Activated T-cell treated with anti-CD3 and anti-CD28 coated beads, Interleukin-2, amount 50 U/mL, for 72 hours (primary cell): ENCODE measurements at places on chromosomes 1 and 21. TPM values are rescaled to one million over a fixed set of nuclear protein-coding genes. Genes with fewer than 3 reads are reported as not detected.

- H3K27me3 ChIP-seq, result peaks cover 18% of the 10 kb centered on the region
- peaks cover 4% of the 10 kb centered on the region for H3K4me1 ChIP-seq
- H3K36me3 ChIP-seq, result no peaks in the 10 kb centered on the region
- peak within 1 kb of the TSS; percentile 68 for H3K4me3 ChIP-seq
Measured at GRCh38 chr1:6260961-6261614, at the start of gene GPR153. Gene GPR153 (minus strand): TSS chr1:6261098. CDS start chr1:6254905, 6,193 bp downstream.

- H3K27ac ChIP-seq, result peak overlapping the region; percentile 88
- peak; percentile 75 for DNase-seq
- H3K27me3 ChIP-seq, result no peaks in the 10 kb centered on the region
- H3K4me3 ChIP-seq, result peak overlapping the region; percentile 78
- H3K4me1 ChIP-seq, result peaks cover 74% of the 10 kb centered on the region
Measured at GRCh38 chr1:155008015-155008941, 5.7 kb downstream of the ZBTB7B start.

DNA sequence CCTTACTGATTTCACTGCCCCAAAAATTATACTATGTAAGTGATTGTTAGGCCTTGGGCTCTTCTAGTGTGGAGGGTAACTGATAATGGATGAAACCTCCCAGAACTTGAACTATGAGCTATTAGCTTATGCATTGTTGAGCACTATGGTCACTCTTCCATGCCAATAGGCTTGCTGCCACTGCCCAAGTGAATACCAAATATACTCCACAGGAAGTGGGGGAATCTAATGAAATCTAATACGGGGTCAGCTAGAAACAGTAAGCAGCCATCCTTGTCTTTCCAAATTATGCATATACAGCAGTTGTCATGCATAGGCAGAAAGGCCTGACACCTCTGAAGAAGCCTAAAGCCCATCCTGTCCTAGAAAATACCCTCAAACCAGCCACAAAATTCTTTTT is 198.7 kb upstream of the PTBP2 start:
- H3K27me3 ChIP-seq, result no peaks in the 10 kb centered on the region
- H3K4me1 ChIP-seq, result no peaks in the 10 kb centered on the region
- DNase-seq, result no peak
- H3K4me3 ChIP-seq, result no peak overlapping the region
- H3K36me3 ChIP-seq, result no peaks in the 10 kb centered on the region

DNA sequence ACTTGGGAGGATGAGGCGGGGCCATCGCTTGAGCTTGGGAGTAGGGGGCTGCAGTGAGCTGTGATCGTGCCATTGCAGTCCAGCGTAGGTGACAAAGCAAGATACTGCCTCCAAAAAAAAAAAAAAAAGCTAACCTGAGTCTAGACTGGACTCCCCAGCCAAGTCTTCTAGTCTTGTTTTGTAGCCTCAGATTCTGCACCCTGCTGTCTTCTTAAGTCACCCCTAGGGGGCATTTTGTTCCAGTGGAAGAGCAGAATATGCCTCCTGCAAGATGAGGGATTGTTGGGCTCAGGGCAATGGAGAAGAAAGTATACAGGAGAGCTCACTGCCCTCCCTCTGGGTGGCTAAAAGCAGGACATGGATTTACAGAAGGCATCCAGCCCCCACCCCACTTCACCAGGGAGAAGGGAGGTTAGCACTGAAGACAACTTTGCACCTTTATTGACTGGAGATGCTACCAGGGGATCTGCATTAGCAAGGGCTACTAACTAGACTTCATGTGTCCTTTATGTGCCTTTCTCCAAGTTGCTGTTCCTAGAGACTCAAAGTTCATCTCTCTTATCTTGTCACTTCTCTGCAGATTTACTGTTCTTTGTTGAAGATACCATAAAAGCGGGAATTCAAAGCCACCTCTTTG is 15.3 kb upstream of the RNF187 start:
- H3K27ac ChIP-seq, result no peak overlapping the region
- H3K36me3 ChIP-seq, result no peaks in the 10 kb centered on the region
- H3K27me3 ChIP-seq, result peaks cover 41% of the 10 kb centered on the region
- no peak overlapping the region for H3K4me3 ChIP-seq
- H3K4me1 ChIP-seq, result peaks cover 18% of the 10 kb centered on the region

The VPS13D gene
- 36.0 TPM for total RNA-seq

The DCST1 gene
- not detected for total RNA-seq
